ENCODE measurements at places on chromosomes 16 and 17.

GRCh38 chr17:78610951-78611511, 33.8 kb upstream of the DNAH17 start:
- DNase-seq: no peak

DNA sequence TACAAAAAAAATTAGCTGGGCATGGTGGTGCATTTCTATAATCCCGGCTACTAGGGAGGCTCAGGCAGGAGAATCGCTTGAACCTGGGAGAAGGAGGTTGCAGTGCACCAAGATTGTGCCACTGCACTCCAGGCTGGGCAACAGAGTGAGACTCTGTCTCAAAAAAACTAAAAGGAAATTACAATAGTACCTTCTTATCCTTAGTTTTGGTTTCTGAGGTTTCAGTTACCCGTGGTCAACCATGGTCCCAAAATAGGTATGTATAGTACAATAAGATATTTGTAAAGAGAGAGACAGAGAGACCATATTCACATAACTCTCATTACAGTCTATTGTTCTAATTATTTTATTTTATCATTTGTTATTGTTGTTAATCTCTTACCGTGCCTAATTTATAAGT, 24.3 kb upstream of the MYH10 start:
- no peak for DNase-seq

DNA sequence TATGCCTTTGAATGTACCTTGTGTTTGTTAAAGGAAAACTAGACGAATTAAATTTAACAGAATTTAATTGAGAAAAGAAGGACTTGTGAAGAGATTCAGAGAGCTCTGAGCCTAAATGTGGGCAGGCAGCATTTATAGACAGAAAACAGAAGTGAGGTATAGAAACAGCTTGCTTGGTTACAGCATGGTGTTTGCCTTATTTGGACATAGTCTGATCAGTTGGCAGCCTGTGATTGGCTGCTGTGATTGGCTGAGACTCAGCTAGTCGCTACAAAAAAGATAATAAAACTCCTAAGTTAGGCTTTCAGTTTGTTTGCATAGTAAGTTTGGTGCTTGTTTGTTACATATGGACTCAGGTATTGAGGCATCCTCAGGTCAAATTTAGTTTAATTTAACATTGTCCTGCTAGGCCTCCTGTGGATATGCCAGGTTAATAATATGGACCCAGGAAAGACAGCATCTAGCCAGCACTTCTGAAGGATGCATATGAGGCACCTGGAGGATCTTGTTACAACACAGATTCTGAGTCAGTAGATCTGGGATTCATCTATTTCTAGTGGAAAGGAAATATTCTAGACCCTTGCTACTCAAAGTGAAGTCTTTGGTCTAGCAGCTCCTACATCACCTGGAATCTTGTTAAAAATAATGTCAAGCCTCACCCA, 43.4 kb downstream of the SLFN5 start:
- DNase-seq: no peak

DNA sequence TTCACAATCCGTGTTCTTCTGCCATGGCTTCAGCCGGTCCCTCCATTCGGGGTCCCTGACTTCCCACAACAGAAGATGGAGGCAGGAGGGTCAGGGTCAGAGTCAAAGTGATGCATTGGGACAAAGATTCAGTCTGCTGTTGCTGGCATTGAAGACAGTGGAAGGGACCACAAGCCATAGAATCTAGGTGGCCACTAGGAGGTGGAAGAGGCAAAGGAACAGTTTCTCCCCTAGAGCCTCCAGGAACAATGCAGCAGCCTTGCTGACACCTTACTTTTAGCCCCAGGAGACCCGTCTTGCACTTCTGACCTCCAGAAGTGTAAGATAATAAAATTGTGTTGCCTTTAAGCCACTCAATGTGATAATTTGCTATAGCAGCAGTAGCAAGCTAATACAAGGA, 55.9 kb downstream of the MFSD11 start:
- no peak for DNase-seq

- no peak for DNase-seq
These were observed 597.9 kb downstream of the KCNJ2 start for GRCh38 chr17:70767102-70767701.

DNA sequence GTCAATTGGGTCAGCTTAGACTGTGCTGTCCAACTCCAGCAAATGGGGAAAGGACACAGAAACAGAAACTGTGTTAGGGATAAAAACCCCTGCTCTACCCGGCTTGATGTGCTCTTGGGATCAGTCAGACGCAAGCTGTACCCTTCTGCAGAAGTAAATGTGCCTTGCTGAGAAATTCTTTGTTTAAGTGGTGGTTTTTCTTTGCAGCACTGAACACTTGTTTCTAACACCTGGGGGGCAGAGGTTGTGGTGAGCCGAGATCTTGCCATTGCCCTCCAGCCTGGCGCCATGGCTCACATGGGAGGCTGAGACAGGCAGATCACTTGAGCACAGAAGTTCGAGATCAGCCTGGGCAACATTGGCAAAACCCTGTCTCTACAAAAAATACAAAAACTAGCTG, 18.5 kb upstream of the ARL4D start:
- no peak for DNase-seq

- DNase-seq: no peak
These were observed 132.6 kb upstream of the NOL11 start for GRCh38 chr17:67585077-67585602.

GRCh38 chr16:31332544-31332943, 22.4 kb upstream of the ITGAX start:
- no peak for DNase-seq

- DNase-seq: no peak
These were observed 45.9 kb upstream of the GNAO1 start for GRCh38 chr16:56145369-56145768.

- no peak for DNase-seq
These were observed 10.0 kb upstream of the CISD3 start for GRCh38 chr17:38719943-38720641.

DNA sequence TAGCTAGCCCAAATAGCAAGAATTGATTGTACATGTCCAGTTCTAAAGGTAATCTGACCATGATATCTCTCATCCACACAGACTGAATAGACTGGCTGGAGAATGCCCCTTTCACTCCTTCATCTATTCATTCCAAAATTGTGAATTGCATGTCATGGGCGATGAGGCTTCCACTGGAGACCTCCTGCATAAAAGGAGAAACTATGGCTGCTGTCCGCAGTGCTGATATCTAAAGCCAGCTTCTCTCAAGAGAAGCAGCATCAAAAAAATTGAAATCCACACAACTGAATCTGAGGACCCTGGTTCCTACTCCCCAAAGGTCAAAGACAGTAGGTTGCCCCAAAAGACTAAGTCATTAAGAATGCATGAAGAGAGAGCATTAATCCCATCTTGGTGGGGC, 7.9 kb upstream of the SCNN1G start:
- DNase-seq: no peak

- no peak for DNase-seq
These were observed 3.1 kb downstream of the VAMP2 start for GRCh38 chr17:8159459-8160223.

- no peak for DNase-seq
These were observed 111.0 kb upstream of the CHMP6 start for GRCh38 chr17:80880648-80880985.

DNA sequence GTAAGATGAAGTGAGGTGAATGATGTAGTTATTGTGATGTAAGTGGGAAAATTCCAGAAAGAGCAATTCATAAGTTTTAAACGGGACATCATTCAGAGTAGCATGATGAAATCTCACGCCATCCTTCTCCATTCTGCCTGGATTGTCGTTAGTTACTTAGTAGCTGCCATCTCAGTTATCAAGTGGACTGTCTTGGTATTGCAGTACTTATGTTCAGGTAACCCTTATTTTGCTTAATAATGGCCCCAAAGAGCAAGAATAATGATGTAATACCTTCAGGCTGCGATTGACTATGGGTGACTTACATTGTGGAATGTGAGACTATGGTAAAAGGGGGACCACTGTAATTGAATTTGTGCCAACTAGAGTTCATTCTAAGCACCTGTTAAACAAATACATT, 234.1 kb upstream of the TOM1L1 start:
- DNase-seq: no peak

DNA sequence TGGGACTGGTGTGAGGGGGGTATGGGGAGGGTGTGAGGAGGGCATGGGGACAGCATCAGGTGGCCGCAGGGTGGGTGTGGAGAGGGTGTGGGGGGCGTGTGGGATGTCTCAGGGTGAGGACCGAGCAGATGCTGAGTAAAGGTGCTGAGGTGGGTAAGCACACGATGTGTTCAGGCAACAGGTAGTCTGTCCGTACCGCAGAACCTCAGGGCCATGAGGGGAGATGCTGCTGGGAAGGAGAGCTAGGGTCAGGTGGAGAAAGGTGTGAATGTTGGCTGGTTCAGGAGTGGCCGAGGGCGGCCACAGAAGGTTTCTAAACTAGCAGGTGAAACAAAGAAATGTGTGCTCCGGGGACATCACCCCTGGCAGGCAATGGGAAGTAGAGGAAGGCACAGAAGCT, 80.0 kb upstream of the CDH5 start:
- DNase-seq: no peak

- DNase-seq: no peak
These were observed 52.1 kb downstream of the COPRS start for GRCh38 chr17:31806921-31807320.

GRCh38 chr17:81552244-81553017, at the start of gene FAAP100:
Gene FAAP100 (minus strand): TSS chr17:81552353. CDS start chr17:81552330, 23 bp downstream.
- peak; percentile 71 for DNase-seq

DNA sequence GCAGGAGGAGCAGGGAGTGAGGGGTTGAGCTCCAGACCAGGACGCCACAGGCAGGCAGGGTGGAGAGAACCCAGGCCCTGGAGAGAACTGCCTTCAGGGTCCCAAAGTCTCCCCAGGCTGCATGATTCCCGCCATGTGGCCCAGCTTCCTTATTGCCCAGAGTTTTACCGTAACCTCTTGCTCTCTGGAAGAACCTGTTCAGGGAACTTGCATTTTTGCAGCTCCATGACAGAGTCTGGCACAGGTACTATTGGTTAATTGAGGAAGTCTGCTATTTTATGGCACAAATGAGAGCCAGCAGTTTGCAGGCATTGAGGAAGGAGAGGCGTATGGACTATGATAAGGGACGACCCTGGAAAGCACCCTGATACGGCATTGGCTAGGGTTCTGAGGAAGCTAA, 11.6 kb upstream of the NOS2 start:
- no peak for DNase-seq

DNA sequence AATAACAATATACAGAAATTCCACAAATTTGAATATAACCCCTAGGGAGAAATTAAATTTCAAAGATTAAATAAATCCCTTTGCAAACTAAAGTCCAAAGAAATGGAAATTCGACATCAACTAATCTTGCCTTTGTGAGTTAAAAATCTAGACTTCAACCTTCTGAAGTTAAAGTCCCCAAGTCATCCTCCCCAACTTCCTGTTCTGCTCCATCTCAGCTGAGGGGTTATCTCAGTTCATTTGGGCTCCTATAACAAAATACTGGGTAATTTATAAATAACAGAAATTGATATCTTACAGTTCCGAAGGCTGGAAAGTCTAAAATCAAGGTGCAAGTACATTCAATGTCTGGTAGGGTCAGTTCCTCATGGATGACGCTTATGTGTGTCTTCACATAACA, 22.8 kb upstream of the KDM6B start:
- no peak for DNase-seq

DNA sequence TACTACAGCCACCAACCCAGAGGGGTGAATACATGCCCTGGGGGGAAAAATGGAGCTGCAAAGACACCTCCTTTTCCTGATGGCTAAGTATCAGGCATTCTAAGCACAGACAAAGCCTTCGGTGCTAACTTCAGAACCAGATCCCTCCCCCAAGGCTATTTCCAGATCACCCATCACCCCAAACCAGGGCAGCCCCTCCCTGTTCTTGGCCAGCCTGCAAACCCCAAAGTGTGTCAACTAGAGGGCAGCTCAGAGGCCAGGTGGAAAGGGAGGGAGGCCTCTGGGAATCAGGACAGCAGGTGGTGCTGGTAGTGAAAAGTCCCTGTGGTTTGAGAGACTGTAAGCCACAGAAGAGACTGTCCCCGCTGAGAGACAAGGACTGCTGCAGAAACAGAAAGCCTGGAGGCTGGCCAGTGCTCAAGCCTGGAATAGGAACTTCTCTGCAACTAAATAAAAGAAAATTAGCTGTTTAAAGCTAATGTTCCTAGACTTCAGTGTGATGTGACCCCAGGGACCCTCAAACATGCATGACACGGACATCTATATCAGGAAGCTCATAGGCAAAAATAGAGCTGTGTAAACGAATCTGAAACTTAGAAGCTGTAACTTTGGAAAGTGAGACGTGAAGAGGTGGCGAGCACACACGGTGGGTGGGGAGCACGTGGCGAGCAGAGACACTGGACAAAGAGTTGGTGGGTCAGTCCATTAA, 9.1 kb downstream of the TUBG1 start:
- DNase-seq: no peak

DNA sequence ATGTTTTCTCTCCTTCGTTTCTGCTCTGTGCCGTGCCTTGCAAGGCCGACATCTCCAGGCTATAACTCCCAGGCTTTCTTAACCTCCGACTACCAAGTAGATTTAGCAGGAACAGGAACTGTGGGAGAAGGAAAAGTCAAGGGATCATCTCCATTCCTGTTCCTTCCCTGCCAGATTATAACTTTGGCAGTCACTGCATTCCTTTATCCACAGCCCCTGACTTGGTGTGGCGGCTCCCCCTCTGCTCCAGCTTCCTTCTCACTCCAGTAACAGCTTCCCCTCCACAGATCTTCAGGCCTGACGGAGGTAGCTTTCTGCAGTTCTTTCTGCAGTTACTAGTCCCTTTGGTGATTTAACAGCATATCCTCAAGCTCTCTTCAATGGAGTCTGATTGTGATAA, 234.6 kb upstream of the MON1B start:
- no peak for DNase-seq

- DNase-seq: no peak
These were observed 10.1 kb upstream of the PHF12 start for GRCh38 chr17:28961391-28961790.

DNA sequence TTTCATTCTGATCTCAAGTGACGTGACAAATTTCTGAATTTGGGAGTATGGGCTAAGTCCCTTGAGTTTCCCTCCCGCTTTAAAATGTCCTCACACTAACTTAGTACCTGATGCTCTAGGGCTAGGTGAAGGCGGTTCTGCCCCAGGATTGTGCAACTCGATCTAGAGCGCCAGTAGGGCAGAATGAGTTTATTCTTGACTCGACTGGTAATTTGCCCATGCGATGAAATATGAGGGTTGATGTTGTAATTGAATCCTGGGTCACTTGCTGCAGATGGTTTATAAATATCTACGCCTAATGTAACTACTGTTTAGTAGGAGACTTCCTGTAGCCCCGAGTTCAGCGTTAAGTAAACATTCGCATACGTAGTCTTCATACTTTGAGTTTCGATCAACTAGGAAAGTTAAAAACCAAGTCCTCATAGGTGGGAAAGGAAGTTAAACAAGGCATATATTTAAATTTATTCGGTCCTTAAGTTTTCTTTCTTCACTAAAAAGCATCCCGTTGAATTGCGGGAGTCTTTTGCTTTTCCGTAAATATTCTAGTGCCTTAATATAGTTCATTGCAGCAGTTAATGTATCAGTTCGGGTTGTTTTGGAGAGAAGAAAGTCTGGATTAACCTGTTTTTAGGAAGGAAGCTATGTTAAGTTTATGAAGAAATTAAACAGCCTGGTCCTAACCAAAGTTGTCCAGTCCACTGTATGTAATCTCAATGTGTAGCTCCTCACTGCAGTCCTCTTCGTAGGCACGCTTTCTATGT, 1.6 kb downstream of the CTCF start:
- no peak for DNase-seq
